Frontal cortex (tissue), 4 donors: ENCODE measurements at places on chromosomes 6 and 20. TPM values are rescaled to one million over a fixed set of nuclear protein-coding genes. Genes with fewer than 3 reads are reported as not detected.
A peak's percentile ranks its signal among the peaks of the same experiment; 100 is the strongest.

Gene FUT9
- 55.8 TPM for total RNA-seq

Gene C20orf141
- not detected for total RNA-seq

Gene SNAI1
- total RNA-seq: not detected

Gene EEF1E1
- total RNA-seq: 23.2 TPM

Gene BPIFB2
- not detected for total RNA-seq

Gene KIAA0408
- 107 TPM for total RNA-seq

Gene RTN4IP1
- 11.4 TPM for total RNA-seq

Gene GMNN
- total RNA-seq: 7.7 TPM

Gene ADGRF1
- not detected for total RNA-seq

DNA sequence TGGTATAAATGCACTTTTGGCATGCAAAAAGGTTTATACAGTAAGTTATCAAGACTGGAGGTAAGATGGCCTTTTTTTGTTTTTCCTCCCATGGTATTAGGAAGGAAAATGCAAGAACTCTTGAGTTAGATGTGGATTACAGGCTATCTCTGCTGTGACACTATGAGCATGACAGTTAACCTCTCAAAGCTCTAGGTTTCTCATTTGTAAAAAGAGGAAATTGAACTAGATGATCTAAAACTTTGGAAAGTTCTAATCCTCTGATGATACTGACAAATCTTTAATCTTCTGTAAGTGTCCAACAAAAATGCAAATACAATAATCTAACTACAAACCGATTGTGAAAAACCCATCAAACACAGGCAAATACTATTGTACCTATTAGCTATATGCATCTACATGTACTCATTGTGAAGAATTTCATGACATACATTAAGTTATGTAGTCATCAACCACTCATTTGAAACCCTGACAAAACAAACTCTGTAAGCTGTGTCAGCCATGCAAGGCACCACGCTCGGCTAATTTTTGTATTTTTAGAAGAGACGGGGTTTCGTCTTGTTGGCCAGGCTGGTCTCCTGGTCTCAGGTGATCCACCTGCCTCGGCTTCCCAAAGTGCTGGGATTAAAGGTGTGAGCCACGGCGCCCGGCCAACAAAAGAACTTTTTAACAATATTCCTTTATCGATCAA, 4.2 kb downstream of the CDK19 start:
- DNase-seq: no peak

DNA sequence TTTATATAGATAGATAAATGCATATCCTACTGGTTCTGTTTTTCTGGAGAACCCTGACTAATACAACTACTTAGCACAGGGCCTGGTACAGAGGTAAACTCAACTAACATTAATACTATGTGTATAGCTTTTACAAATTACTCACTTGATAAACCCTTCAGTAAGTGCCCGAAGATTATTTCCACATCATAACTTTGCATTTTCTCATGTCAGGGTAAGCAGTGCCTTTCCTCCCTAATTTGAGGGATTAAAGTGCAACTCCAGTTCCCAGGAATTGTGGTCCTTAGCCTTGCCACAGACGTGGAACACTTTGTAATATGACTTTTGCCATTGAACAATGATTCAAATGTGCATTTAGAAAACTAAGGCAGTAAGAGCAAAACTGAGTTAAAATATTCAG, 147.5 kb upstream of the SMLR1 start:
- DNase-seq: no peak

DNA sequence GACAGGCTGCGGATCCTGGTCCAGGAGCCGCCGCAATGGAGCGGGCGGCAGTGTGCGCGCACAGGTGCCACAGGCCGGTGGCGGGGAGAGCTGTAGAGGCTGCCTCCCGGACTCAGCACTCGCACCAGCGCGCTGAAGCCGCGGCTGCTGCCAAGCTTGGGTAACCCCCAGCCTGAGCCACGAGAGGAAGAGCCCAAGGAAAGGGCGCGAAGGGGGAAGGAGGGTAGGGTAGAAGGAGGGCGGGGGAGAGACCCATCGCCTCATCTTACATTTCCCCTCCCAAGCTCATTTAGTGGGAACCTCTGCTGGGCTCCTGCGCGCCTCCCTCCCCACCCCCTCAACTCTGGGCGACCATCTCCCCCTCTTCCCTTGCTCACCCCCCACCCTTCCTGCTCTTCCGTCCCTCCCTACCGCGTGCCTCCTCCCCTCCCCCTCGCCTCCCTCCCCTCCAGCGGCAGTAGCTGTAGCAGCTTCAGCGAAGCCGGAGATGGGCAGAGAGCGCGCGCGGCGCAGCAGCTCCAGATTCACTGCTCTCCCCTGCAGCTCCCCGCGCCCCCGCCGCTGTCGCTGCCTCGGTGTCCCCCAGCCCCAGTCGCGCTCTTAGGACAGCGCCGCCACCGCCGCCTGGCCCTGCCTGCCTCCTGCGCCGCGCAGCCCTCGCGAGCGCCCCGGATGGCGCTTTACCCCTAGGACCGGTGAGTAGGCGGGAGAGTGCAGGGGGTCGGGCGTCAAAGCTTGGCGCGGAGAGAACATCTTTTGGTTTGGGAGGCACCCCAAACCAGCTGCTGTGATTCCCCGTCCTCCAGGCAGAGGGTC, at the start of gene FUT9:
Gene FUT9, plus strand, starts transcription at position 457 of the 816 bp plus-strand sequence. CDS start 187,182 bp downstream, outside the sequence.
- DNase-seq: peak; percentile 67

- no peak for DNase-seq
Observed at GRCh38 chr6:163243083-163243482, 171.4 kb upstream of the QKI start.

GRCh38 chr6:54108271-54108670, 3.0 kb upstream of the MLIP start:
- no peak for DNase-seq

- no peak for DNase-seq
Observed at GRCh38 chr6:129895692-129896091, 34.6 kb upstream of the TMEM244 start.

DNA sequence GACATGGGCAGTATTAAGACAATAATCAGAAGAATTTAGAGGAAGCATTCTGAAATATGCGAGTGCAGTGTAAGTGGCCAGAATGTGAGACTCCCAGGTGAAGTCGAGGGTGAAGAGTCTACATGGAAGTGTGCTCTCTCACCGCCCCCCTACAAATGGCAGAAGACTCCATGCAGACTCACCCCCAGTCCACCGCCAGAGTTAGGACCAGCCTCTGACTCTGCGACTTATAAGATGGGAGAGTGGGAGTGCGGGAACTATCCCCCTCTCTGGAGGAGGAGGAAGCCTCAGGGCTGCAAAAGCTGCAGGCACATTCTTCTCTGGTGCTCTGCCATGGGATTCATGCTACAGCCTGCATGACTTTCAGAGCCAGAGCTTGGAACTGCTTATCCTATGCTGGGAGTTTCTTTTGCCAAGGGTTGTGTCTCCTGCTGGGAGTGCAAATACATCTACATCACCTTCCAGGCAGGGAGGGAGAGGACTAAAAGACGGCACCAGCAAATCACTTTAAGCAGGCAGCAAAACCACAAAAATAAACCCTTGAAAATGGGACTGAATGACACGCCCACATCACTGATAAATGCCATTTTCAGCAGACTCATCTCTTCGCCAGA, 206.7 kb upstream of the SULF2 start:
- no peak for DNase-seq

GRCh38 chr6:26383624-26384417, 913 bp downstream of the BTN2A2 start:
- no peak for DNase-seq

GRCh38 chr20:58745391-58745790, 52.8 kb downstream of the NPEPL1 start:
- DNase-seq: no peak

DNA sequence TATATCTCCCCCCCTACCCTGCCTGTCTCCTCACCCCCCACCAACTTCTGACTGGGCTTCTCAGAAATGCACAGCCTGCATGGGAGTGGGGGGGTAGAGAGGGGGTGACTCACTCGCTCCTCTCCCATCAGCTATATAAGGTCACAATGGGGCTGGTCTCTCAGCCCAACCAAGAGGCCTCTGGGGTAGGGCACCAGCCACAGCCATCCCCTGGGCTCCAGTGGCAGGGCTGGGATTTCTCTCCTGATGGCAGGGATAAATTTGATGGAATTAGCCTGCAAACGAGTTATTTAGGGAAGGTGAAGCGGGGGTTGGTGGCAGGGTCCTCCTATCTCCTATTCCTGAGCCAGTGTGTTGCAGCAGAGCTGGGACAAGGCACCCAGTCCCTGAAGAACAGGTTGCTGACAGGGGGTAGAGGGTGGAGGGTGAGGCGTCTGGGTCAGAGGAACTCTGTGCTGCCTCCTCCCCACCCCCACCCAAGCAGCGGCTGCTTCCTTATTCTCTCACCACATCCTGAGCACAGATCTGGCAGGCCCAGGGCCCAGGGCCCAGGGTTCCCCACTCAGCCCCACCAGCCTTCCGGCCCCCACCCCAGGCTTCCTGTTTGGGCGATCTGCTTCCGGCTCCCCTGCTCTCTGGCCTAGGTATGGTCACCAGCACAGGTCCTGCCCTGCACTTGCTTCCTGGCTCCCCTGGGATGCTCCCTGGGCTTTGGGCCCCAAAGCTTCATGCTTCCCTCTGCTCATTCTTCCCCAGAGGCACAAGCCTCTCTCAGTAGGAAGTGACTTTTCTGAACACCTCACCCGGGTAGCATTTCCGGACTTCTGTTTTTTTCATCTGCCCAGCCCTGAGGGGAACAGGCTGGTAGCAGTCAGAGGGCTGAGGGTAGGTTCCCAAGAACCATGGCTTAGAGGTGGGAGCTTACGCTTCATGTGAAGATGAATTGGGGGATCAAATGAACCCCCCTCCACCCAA, 4.0 kb downstream of the PPP1R18 start:
- DNase-seq: peak; percentile 67

GRCh38 chr6:31952140-31952805, 6.4 kb downstream of the CFB start:
- peak; percentile 47 for DNase-seq

DNA sequence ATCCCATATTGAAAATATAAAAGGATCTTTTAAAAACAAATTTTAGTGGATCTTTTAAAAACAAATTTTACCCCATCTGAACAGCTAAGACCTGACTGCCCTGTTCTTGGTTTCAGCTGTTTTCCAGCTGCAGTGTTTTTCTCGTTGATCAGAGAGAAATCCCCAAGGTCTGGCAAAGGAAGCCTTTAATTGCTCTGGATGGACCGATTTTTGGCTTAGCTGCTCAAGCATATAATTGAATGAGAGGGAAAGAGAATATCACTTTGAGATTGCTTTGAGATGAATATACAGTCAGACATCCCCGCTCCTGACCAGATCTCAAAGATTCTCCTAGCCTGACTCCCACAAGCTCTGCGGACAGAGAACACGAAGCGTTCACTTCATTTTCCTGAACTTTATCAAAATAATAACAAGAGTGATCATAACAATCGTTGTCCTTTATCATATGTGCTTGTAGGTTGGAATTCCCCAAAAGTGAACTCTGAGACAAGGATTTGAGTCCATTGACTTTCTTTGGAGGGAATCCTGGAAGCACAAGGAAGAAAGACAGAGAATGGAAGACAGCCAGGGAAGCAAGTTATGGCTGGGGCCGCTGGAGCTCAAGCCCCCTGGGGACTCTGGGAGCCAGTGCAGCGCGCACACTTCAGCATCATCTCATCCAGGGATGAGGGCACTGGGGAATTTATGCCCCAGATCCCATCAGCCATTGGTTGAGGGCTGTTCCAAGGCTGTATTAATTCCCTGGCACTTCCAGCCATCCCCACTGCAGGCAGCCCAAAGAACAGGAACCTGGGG, 101.3 kb downstream of the SNX5 start:
- no peak for DNase-seq

DNA sequence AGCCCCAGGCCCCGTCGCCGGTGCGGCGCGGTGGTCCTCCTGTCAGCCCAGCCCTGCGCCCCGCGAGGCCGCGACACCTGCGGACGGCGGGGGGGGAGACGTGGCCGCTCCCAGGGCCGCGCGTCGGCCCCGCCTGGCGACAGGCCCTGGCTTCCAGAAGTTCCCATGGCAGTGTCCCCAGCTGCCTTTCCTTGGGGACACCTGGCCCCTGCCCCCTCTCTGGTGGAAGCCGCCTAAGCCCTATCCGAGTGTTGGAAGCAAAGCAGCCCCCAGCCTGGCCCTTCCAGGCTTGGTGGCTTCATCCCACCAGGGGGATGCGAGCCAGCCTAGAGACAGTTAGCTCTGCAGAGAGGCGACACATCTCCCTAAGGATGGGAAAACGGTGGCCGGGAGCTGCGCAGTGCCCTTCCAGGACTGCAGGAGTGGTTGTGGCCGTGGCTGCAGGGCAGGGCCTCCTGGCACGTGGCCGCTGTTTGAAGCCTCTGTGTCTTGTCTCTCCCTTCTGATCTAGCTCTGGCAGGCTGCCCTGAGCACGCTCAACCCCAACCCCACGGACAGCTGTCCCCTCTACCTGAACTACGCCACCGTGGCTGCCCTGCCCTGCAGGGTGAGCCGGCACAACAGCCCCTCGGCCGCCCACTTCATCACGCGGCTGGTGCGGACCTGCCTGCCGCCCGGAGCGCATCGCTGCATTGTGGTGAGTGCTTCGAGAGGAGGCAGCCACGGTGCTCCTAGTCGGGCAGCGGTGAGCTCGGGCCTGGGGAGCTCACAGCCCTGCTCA, 816 bp downstream of the NPEPL1 start:
- no peak for DNase-seq

- DNase-seq: no peak
Observed at GRCh38 chr20:47610945-47611250, 109.2 kb downstream of the NCOA3 start.

DNA sequence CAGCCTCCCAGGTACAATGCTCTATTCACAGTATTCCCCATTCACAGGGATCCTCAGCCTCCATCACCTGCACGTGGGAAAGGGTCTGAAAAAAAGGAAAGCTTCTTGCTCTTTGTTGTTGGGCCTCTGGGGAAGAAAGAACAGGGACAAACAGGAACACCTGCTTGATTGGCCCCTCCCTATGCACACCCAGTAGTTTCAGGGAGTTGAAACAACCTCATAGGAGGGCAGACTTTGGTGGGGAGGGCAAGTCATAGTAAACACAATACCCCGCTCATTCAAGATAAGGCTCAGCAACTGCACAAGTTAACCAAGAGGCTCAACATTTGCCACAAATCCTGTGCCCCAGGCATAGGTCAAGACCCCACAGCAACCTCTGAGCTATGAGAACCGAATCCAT, 1.7 kb downstream of the GHRH start:
- no peak for DNase-seq

DNA sequence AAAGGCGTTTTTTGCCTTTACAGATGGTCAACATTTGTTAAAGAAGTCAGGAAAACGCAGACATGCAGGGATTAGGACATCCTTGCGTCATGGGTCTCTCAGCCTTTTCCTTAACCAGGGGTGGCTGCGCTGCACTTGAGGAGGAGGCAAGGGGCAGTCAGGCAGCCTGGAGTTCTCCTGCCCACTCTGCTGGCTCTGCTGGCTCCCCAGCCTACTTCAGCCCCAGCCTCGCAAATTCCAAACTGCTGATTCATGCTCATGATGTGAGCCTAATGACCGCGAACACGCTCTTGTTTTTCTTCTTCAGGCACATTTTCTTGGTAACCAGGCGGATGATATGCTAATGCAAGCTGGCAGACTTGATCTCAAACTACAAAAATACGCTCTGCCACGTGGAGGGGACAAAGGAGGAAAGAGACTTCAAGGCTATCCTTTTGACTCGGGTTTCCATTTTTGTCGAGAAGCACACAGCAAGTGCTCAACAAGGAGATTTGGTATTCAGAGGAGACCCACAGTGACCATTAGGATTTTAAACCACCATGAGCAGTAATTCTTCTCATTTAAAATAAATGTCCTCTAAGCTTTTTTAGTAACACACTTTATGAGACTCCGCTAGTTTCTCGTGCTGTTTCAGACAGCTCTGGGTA, 290.3 kb upstream of the STXBP5 start:
- DNase-seq: no peak

GRCh38 chr6:148747145-148747470, 278 bp downstream of the UST start:
- DNase-seq: peak; percentile 55

- DNase-seq: no peak
Observed at GRCh38 chr6:125699591-125699990, 49.8 kb upstream of the HEY2 start.

- peak; percentile 66 for DNase-seq
Observed at GRCh38 chr6:43627008-43627825, 1.8 kb downstream of the GTPBP2 start.
